Right lung (tissue), 10 donors: ENCODE measurements at places on chromosomes 5 and 9.
A peak's percentile ranks its signal among the peaks of the same experiment; 100 is the strongest.

GRCh38 chr5:160237571-160238093 is 8.3 kb downstream of the FABP6 start:
- DNase-seq = no peak

GRCh38 chr5:88941581-88941980 is 58.6 kb upstream of the MEF2C start:
- no peak for DNase-seq

GRCh38 chr5:67089200-67089725 is 107.3 kb downstream of the CD180 start:
- no peak for DNase-seq

GRCh38 chr5:78509884-78510769 is 138.4 kb downstream of the LHFPL2 start:
- DNase-seq = peak; percentile 56

GRCh38 chr5:175664723-175665122 is 6.9 kb downstream of the HRH2 start:
- no peak for DNase-seq
